ENCODE measurements at places on chromosomes 7 and 10.

DNA sequence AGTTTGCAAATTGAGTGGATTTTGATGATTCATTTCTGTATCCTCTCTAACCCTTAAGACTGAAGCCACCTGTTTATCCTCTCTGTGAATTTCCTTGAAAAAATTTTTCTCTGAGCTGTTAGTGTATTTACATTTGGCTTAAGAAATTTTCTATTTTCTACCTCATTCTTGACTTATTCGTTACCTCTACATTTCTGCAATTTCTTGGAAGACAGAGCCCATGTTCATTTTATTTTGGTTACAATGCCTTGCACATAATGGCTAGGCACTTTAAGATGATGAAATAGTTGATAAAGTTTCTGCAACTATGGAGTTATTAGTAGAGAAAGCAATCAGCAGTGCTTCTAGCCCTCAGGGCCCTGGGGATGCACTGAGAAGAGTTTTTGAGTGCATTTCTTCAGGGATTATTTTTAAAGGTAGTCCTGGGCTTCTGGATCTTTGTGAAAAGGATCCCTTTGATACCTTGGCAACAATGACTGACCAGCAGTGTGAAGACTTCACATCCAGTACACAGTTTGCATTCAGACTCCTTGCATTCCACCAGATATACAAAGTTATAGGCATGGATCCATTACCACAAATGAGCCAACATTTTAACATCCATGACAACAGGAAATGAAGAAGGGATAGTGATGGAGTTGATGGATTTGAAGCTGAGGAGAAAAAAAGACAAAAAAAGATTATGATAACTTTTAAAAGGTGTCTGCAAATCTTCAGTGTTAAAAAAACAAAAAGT, 68.2 kb downstream of the CH25H start:
- no peak for DNase-seq

- no peak for DNase-seq
Observed at GRCh38 chr10:24096281-24096680, 112.7 kb upstream of the KIAA1217 start.

DNA sequence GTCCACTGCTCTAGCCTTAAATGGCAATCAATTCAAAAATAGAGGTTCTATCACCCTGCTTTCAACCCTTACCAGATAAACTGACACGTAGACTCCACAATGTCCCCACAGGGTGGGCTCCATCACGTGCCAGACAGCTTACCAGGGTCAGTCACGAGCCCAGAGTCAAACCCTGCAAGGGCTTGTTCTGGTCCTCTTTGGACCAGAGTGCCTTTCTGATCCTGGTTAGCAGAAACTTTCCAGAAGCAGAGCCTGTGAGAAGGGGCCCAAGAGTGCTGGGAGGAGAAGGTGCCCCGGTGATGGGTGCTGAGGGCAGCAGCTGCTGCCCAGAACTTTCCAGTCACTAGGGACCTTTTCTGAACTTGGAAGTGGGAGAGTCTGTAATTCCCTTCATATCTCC, 354 bp upstream of the GIMAP5 start:
- no peak for DNase-seq

- DNase-seq, result no peak
Observed at GRCh38 chr7:32410545-32410944, 79.6 kb downstream of the LSM5 start.

GRCh38 chr7:78280276-78280675, 481.7 kb downstream of the PHTF2 start:
- no peak for DNase-seq

Data from stimulated activated naive CD8-positive, alpha-beta T cell treated with anti-CD3 and anti-CD28 coated beads, Interleukin-15, amount 100 ng/mL, for 72 hours (primary cell).